Stromal cell of bone marrow (primary cell): ENCODE measurements at places on chromosomes 3 and 15.

DNA sequence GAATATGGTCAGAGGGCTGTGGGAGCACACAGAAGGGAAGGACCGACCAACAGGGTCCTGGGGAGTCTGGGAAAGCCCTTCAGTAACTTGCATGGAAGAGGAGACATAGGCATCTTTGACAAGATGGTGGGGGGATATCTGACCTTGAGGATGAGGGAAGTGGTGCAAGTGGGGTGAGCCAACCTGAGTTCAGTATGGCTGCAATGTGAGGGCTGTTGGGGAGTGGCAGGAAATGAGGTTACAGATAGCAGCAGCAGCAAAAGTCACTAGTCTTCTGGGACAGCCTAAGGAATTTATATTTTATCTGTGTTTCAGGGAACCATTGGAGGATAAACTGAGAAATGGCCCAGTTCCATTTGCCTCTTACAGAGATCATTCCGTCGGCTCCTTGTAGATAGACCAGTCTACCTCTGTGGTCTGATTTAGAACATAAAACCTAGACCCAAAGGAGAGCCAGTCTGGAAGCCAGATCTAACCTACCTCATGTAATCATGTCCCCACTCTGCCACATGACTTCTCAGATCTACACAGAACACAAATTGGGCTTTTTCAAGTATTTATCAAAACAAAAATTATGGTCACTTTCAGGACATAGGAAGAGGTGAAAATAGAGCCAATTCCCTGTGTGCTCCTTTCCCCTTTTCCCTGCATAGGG, 75.6 kb downstream of the ST6GAL1 start:
- no peak for DNase-seq

GRCh38 chr15:45205192-45205591, 17.4 kb upstream of the SHF start:
- peak; percentile 50 for DNase-seq

GRCh38 chr3:194879991-194880939, 194.6 kb downstream of the FAM43A start:
- DNase-seq = peak; percentile 64

DNA sequence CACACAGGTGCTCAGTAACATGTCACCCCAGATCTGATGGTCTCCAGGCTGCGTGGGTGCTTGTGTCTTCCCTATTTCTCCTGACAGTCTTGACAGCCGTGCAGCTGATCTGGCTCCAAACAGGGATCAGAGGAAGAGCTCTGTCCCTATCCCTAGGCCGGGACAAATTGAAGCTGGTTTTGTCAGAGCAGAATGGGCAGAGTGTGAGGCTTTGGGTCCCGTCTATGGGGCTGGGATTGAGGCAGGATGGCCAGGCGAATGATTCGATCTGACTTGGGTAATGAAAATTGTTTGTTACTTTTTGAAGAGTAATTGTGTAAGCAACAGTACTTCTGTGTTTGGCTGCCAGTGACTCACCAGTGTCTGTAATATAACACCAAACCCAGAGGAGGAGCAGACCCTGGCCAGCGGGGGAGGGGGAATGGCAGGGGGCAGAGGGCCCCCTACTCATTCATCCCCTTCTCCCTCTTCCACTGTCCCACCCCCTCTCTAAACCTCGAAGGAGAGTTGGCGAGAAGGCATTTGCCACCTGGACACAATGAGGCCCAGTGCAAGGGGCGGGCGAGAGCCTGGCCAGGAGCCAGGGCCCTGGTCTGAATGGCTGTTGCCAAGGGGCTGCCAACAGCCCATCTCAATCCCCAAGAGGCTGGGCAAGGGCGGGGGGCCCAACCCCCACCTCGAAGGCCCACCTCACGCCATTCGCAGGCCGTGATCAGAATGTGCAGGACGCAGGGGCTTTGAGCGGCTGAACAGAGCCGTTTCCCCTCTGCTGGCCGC, 4.9 kb upstream of the MAGEF1 start:
- DNase-seq = peak; percentile 33

GRCh38 chr3:88416436-88416835, 266.7 kb downstream of the C3orf38 start:
- no peak for DNase-seq

- no peak for DNase-seq
Measured at GRCh38 chr15:73584699-73585420, 48.3 kb downstream of the NPTN start.

GRCh38 chr15:73851689-73852088, 21.7 kb upstream of the TBC1D21 start:
- peak; percentile 33 for DNase-seq

GRCh38 chr3:120475722-120476377, 25.1 kb upstream of the FSTL1 start:
- DNase-seq = no peak

DNA sequence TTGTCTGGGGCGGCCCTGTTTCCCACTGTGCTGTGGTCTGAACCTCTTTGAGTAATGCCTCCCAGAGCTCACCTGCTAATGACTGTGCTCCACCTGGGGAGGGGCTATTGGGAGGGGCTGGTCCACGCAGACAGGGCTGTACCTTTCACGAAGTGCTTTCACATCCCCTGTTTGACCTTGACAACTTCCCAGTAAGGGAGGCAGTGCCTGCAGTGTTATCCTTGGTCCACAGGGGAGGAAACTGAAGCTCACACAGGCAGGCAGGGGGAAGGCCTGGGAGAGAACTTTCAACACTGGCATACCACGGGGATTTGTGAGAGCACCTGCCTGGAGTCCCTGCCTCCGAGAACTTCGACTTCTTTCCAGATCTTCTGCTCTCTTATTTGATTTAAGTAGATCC, 91.2 kb downstream of the CACNA1D start:
- DNase-seq = no peak

DNA sequence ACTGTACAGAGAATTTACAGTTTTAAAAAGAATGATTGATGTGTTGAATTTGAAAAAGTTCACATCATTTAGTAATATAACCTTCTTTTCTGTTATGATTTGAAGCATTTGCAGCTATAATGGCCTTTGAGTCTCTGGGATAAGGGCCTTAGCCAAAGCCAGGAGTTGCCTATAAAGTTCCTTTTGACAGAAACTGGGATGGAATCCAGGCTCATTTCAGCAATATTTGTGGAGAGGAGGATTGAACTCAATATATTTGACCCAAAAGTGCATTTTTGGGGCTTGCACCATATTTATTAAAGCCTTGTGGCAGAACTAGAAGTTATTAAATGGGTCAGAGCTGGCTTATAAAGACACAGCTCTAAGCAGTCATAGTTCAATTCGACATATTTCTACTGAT, 348.7 kb upstream of the EPHA3 start:
- DNase-seq = peak; percentile 40

GRCh38 chr15:25800761-25801515, 62.2 kb downstream of the ATP10A start:
- DNase-seq = no peak

- DNase-seq = no peak
Measured at GRCh38 chr3:111721747-111722146, 126.6 kb upstream of the ZBED2 start.

DNA sequence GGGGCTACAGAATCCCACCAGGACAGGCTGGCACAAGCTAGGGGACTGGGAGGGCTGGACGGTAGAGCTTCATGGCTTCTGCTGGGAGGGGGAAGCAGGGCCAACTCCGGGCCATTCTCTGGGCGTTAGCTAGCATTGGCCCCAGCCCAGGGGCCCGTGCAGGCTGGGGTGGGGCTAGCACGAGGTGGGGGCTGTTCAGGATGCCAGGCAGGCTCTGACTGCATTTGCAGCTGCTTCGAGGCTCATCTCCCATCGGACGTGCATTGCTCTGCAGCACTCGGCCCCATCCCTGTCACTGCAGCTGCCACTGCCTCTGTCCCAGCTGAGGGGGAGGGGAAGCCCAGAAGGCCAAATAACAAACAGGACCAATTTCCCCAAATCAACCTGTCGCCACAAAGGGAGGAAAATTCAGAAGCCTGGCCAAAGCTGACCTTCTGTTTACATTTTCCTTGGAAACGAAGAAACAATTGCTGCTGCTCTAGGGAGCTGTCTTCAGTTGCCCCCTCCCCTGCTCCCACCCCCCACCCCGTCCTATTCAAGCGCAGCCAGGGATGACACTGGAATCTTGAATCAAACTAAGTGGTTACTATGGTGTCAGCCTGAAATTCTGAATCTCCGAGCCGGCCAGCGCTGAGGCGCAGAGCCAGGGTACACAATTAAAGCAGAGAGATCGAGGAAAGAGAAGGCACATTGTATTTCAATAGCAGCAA, 138.8 kb upstream of the PRR20G start:
- DNase-seq = no peak

- DNase-seq = no peak
Measured at GRCh38 chr3:25534007-25534406, 105.9 kb downstream of the RARB start.

DNA sequence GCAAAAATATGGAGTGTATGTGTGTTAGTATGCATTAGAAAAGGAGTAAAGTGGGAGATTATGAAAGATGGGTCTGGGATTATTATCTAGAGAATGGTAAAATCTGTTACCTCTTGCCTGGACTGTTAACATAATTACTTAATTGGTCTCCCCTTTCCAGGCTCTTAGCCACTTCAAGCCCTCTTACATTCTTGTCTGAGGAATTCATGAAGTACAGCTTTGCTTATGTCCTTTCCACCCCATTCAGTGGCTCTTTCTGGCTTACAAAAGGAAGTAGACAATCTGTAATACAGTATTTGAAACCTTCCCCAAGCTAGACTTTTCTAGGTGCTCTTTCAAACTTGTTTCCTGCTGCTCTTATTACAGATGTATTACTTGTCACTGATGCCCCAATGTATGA, 129.8 kb downstream of the MBNL1 start:
- DNase-seq = no peak

DNA sequence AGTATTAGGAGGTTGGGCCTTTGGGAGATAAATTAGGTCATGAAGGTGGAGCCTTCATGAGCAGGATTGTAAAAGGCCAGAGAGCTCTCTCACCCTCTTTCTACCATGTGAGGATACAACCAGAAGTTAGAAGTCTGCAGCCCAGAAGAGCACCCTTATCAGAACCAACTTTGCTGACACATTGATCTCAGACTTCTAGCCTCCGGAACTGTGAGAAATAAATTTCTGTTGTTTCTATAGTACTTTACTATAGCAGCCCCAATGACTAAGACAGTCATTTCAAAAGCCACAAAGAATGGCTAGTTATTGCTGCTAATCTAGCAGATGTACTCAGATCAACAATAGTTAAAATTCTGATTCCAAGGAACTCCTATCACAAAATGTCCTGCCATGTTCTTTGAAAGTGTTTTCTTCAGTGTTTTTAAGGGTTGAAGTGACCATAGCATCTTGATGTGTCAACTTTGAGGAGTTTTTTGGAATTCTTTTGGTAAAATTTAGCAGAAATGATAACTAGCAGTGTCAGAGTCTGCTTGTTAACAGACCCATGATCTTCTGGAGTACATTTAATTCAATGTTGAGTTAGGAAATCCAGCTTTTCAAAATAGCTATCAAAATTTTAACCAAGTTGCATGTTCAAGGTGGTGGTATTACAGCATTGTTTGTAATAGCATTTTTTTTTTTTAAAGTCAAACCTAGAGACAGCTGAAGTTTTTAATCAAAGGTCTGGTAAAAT, 10.3 kb downstream of the DZIP3 start:
- no peak for DNase-seq

- DNase-seq = no peak
Measured at GRCh38 chr3:28844298-28845005, 436.4 kb upstream of the RBMS3 start.

GRCh38 chr15:98018761-98019351, 58.4 kb downstream of the ARRDC4 start:
- no peak for DNase-seq

GRCh38 chr3:196332168-196332567, 6.0 kb downstream of the TM4SF19 start:
- DNase-seq = no peak
